ENCODE measurements at places on chromosomes 3 and 15.

GRCh38 chr3:71709908-71710511, 15.2 kb downstream of the EIF4E3 start:
- DNase-seq: no peak

DNA sequence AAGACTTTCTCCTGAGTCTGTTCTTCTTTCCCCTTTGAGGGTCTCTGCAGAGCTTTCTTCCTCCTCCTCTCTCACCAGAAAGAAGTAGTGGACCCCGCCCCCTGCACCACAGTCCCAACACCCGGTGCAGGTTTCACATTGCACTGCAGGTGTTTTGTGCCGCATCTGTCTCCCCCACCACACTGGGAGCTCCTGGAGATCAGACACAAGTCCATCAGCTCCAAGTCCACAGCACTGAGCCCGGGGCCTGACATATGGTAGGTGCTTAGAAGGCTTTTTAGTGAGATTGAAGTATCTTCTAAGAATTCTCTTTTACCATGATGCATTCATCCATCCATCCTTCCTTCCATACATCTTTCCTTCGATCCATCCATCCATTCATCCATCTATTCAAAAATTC, 9.8 kb downstream of the STRA6 start:
- DNase-seq: no peak

DNA sequence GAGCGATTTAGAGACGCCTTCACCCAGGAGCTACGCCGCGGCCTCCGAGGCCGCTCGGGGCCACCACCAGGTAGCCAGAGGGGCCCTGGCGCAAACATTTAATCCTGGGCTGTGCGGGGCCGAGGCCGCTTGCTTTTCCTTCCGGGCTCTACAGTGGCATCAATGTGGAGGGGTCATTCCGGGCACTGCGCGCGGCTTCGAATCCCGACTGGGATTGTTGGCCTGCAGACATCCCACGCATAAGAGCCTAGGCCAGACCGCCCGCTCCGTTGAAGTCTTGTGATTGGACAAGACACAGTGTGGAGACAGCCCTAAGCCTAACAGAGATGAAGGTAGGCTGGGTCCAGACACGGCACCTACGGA, 568 bp upstream of the NCBP2 start:
- no peak for DNase-seq

- no peak for DNase-seq
These were observed 156.7 kb downstream of the TMCO5A start for GRCh38 chr15:38091078-38091645.

DNA sequence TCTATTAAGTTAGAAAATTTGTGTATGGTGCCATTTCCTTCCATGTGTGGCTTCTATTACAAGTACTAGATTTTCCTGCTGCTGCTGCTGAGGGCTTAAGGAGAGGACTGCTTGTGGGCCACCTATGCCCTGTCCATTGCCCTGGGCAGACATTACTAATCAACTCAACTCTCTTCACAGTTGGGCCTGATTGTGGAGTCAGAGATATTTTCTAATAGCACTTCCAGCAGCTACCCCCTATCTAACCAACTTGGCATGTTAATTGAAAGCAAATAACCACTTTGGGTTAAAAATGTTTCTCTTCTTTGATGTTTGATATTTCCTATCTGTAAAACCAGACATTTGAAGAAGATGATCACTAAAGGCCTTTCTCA, 242.0 kb downstream of the EDEM1 start:
- DNase-seq: no peak

GRCh38 chr3:50358355-50358910, 888 bp downstream of the TMEM115 start:
- no peak for DNase-seq

DNA sequence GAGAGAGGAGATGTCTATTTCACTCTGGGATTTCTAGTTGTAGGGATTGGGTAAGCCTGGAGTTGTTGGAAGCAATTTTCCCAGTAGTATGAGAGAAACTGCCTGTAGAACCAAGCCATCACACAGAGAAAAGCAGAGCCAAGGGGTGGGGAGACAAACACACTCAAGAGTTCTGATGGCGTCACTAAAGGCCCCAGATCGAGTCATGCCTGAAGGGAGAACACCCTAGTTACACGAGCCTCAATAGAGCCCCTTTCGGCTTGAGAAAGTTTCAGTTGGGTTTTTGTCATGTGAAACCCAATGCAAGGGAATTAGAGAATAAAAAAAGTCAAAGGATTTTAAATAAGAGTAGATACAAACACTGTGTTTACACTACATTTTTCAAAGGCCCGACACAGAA, 66.1 kb upstream of the PFN2 start:
- no peak for DNase-seq

DNA sequence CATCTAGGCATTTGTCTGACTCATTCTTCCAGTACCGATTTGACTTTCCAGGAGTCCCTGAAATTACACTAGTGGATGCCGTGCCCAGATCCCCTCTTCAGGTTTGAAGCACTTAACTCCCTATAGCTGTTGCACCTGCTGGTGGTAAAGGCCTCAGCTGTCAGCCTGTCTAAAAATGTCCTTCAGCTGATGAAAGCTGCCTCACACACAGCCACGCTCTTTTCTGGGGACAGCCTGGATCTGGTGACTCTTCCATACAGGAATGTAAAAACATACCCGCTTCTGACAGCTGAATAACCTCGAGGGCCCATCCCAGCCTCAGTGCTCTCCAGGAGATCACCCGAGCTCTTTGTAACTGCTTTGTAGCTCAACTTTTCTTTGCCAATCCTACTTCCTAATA, 534.1 kb upstream of the GRM7 start:
- no peak for DNase-seq
